ENCODE measurements at places on chromosomes 4 and X. TPM values are rescaled to one million over a fixed set of nuclear protein-coding genes. Genes with fewer than 3 reads are reported as not detected.

The TEX11 gene
- total RNA-seq = not detected

The HTR2C gene
- 0.71 TPM for total RNA-seq

The MAGEA10 gene
- not detected for total RNA-seq

The ANK2 gene
- 18.6 TPM for total RNA-seq

The SMIM10L2A gene
- total RNA-seq = 2.6 TPM

The CXCL3 gene
- total RNA-seq = 5.2 TPM

DNA sequence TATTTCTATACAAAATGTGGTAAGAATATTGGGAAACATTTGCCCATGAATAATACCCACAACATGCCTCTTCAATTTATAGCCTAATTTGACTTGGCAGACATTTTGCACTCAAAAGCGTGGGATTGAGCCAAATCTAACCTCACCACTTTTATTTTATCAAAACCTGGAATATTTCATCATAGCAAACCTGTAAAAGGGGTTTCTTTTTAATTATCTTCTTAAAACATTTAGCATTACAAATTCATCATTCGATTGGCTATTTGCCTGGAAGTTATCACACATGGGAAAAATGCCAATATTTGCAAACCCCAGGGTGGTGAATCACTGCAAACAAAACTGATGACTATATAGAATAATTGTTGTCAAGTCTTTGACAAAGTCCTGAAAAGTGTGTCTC is 56.2 kb downstream of the VCX3B start:
- no peak for DNase-seq

- no peak for DNase-seq
Observed at GRCh38 chrX:71579990-71580380, 1.7 kb downstream of the GCNA start.

GRCh38 chr4:7055111-7055989 is 12.2 kb downstream of the TADA2B start:
- DNase-seq = no peak

- peak; percentile 66 for DNase-seq
Observed at GRCh38 chr4:1194010-1194900, 21.9 kb upstream of the SPON2 start.

DNA sequence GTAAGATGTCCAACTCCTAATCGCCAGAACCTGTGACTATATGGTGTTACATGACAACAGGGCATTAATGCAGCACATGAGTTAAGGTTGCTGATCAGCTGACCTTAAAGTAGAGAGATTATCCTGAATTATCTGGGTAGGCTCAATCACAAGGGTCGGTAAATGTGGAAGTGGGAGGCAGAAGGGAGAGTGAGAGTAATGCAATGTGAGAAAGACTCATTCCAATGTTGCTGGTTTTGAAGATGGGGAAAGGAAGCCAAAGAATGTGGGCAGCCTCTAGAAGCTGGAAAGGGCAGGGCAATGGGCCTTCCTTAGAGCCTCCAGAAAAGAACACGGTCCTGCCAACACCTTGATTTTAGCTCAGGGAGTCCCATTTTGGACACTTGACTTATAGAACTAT is 67.4 kb downstream of the STX18 start:
- DNase-seq = no peak

DNA sequence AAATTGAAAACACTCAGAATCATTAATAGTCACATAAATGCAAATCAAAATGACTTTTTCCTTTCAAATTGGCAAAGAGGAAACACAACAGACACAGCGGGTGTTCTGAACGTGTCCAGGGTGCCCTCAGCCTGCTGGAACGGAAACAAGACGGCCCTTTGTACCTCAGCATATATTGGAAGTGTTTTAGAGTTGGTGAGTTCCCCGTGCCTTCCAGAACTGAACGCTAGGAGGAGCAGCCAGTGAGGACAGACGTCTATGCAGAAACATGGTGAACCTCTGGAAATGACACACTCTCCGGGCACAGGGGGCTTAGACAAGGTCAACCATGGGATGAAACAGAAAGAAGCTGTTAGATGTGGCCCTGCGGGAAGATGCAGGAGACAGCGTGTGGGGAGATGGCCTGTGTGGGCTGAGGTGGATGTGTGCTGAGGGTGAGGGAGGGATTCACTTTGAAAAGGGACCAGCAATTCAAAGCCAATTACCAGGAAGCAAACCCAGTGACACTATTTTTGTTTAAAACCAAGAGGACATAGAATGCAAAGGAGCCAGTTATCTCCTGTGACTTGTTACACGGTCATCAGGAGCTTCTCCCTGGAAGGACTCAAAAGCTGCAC is 40.4 kb downstream of the RNF212 start:
- no peak for DNase-seq

DNA sequence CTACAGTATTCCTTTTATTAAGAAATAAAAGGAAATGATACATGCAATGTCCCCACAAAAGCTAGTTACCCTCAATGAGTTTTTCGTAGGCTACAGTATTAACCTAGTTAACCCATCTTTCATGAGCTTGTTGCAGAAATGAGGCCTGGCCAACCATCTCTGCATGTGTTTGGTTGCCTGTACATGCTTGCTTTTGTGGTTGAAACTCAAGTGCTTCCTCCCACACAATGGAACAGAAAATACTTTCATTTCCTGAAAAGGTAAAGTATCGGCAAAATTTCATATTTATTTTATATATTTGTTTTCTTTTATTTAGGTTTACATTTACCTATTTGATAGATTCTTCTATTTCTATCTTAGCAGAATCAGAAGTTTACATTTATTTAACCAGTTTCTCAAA is 214.6 kb upstream of the FAM241A start:
- no peak for DNase-seq

- no peak for DNase-seq
Observed at GRCh38 chr4:25861280-25861950, 1.4 kb downstream of the SEL1L3 start.

Data from type B pancreatic cell (in vitro differentiated cells).